ENCODE measurements at places on chromosomes 11 and 22. TPM values are rescaled to one million over a fixed set of nuclear protein-coding genes. Genes with fewer than 3 reads are reported as not detected.

Gene BLID
- total RNA-seq: 24.6 TPM

Gene BSX
- total RNA-seq: not detected

DNA sequence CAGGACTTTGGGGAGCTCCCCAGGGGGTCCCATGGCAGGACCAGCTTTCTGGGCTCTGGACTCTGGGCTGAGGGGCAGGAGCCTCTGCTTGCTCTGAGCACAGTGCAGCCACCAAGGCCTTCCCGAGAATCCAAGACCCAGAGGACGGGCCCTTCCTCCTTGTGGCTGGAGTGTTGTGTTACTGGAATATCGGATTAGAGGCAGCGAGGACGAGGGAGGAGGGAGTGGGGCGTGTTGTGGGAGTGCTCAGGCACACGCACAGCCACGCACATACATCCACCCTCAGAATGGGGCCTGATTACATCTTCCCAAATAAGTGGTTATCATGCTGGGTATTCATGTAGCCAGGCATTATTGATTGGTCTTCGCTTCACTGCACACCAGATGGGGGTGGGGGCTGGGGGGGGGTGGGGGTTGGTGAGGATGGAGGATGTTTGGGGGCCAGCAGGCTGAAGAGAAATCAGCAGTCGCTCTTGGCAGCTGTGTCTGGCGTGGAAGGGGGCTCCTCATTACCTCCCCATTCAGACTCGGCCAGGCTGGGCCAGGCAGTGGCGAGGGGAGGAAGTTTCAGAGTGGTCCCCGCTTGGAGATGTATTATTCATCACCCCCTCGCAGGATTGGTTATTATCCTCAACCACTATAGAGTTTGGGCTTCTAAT lies 120.9 kb downstream of the ST3GAL4 start:
- H3K27me3 ChIP-seq: no peaks in the 10 kb centered on the region
- DNase-seq: no peak
- no peak overlapping the region for H3K27ac ChIP-seq
- H3K4me1 ChIP-seq: no peaks in the 10 kb centered on the region

GRCh38 chr11:77127235-77127911 lies 673 bp upstream of the MYO7A start:
- peaks cover 38% of the 10 kb centered on the region for H3K4me1 ChIP-seq
- H3K36me3 ChIP-seq: no peaks in the 10 kb centered on the region
- no peaks in the 10 kb centered on the region for H3K27me3 ChIP-seq
- no peak for DNase-seq
- peak overlapping the region; percentile 76 for H3K4me3 ChIP-seq

- no peak overlapping the region for H3K4me3 ChIP-seq
- H3K27me3 ChIP-seq: no peaks in the 10 kb centered on the region
- H3K27ac ChIP-seq: no peak overlapping the region
These were observed 45.4 kb downstream of the PIK3C2A start for GRCh38 chr11:17162376-17162775.

DNA sequence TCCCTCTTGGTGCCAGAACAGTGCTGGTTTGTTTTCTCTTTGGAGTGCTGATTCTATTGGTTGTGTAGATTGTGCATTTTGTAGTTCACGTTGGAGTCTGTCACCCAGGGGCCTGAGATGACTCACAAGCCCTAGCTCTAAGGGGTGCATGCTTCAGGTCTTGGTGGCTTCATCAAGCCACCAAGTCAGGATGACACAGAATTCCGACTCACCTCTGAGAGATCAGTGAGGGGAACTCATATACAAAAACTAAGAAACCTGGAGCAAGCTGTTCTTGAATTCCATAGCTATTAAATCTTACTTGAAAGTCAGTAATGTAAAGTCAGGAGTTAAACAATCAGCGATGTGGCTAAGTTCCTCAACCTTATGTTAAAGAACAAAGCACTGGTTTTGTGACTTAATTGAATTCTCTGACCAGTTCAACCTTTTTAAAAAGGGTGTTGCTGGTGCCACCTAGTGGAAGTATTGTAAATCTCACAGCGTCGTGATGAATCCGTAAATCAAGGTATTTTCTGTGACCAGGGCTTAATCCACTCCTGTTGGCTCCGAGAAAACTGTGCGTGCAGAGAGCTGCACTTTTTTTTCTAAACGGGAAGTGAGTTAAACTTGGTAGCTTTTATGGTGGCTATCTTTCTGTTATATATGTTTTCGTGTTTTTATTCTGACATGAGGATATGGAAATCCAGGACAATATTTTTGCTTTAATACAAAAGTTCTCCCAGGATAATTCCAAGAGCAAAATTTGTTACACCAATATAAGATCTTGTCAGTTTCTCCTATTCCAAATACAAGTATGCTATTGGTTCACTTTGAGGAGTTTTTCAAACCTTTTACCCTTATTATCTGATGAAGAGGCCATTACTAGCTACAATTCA lies 14.6 kb downstream of the MMP13 start:
- no peaks in the 10 kb centered on the region for H3K4me1 ChIP-seq
- no peak for DNase-seq
- no peaks in the 10 kb centered on the region for H3K27me3 ChIP-seq
- no peaks in the 10 kb centered on the region for H3K36me3 ChIP-seq

Gene LUZP2
- 0.41 TPM for total RNA-seq

DNA sequence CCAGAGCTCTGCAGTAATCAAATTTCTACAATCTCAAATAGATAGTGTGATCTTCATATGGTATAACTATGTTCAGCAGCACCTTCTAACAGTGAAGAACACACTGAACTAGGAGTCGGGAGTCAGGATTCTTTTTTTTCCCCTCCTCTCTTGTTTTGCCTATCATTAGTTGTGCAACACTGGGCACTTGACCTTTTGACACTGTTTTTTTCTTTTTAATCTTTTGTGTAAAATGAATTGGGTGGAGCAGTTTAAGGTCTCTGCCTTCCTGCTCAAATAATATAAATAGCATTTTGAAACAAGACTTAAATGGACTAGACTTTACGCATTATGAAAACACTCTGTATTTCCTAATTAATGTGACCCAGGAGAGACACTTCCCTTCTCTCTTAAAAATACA lies 39.7 kb downstream of the CTSC start:
- H3K27me3 ChIP-seq: no peaks in the 10 kb centered on the region
- H3K4me3 ChIP-seq: no peak overlapping the region
- no peaks in the 10 kb centered on the region for H3K36me3 ChIP-seq
- no peak for DNase-seq
- H3K27ac ChIP-seq: no peak overlapping the region
- H3K4me1 ChIP-seq: no peaks in the 10 kb centered on the region

DNA sequence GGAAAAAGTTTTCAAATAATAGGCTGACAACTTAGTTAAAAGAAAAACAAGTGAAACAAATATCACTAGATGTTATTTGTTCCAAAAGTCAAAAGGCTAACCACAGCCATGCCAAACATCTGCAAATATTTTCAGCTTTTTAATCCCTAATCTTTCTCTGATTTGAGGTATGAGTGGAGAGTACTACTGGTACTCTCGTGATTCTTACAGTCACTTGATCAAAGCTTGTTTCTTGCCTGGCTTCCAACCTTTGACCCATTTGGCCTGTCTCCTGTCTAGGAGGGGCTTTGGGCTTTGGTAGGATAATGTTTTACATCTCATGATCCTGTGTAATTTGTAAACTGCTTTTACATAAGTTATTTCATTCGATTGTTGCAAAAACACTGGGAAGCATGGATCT lies 301.8 kb upstream of the SORL1-AS1 start:
- DNase-seq: no peak
- no peak overlapping the region for H3K4me3 ChIP-seq
- H3K27ac ChIP-seq: no peak overlapping the region
- peaks cover 15% of the 10 kb centered on the region for H3K4me1 ChIP-seq
- no peaks in the 10 kb centered on the region for H3K36me3 ChIP-seq

GRCh38 chr11:2077061-2077802 lies 62.0 kb downstream of the IGF2 start:
- no peak overlapping the region for H3K27ac ChIP-seq
- H3K4me3 ChIP-seq: no peak overlapping the region
- DNase-seq: no peak
- H3K27me3 ChIP-seq: no peaks in the 10 kb centered on the region
- H3K4me1 ChIP-seq: no peaks in the 10 kb centered on the region

GRCh38 chr11:120398132-120398531 lies 61.9 kb downstream of the ARHGEF12 start:
- no peaks in the 10 kb centered on the region for H3K36me3 ChIP-seq
- no peaks in the 10 kb centered on the region for H3K27me3 ChIP-seq
- H3K4me3 ChIP-seq: no peak overlapping the region
- peaks cover 26% of the 10 kb centered on the region for H3K4me1 ChIP-seq
- DNase-seq: no peak
- H3K27ac ChIP-seq: no peak overlapping the region

DNA sequence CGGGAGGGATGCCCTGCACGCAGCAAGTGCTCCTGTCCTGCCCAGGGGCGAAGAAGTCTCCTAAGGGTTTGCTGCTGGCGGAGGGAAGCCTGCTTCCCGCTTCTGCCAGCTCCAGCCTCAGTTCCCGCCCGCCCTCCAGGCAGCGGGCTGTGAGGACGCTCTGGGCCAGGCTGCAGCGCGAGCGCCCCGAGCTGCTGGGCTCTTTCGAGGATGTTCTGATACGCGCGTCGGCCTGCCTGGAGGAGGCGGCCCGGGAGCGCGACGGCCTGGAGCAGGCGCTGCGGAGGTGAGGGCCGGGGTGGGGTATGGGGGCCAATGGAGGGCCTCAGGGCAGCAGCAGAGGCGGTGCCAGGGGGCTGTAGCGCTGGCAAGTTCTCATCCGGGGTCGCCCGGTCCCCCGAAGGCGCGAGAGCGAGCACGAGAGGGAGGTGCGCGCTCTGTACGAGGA lies 2.2 kb downstream of the CRACR2B start:
- H3K4me3 ChIP-seq: peak overlapping the region; percentile 75
- peaks cover 6% of the 10 kb centered on the region for H3K27me3 ChIP-seq
- no peak for DNase-seq

DNA sequence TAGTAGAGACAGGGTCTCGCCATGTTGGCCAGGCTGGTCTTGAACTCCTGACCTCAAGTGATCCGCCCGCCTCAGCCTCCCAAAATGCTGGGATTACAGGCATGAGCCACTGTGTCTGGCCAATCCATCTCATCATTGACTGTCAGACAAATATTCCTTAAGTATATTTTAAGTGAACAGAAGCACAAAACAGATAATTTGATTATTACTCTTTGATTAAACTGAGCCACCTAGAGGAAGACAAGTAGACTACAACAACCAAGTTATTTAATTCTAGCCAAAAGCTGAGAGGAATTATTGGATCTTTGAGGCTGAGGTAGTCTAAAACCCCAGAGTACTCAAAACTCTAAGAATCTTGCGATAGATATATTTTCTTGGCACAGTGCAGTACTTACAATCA lies 1.2 kb downstream of the ACRV1 start:
- H3K27ac ChIP-seq: no peak overlapping the region
- DNase-seq: no peak
- H3K27me3 ChIP-seq: no peaks in the 10 kb centered on the region
- no peaks in the 10 kb centered on the region for H3K4me1 ChIP-seq
- no peaks in the 10 kb centered on the region for H3K36me3 ChIP-seq
- no peak overlapping the region for H3K4me3 ChIP-seq

GRCh38 chr11:94835594-94835927 lies 67.4 kb downstream of the AMOTL1 start:
- no peak for DNase-seq
- H3K36me3 ChIP-seq: peaks cover 4% of the 10 kb centered on the region
- no peaks in the 10 kb centered on the region for H3K27me3 ChIP-seq
- H3K4me1 ChIP-seq: peaks cover 9% of the 10 kb centered on the region
- H3K27ac ChIP-seq: peak overlapping the region; percentile 19

Gene TBX1
- total RNA-seq: 8.0 TPM

Gene TMEM191B
- total RNA-seq: not detected

DNA sequence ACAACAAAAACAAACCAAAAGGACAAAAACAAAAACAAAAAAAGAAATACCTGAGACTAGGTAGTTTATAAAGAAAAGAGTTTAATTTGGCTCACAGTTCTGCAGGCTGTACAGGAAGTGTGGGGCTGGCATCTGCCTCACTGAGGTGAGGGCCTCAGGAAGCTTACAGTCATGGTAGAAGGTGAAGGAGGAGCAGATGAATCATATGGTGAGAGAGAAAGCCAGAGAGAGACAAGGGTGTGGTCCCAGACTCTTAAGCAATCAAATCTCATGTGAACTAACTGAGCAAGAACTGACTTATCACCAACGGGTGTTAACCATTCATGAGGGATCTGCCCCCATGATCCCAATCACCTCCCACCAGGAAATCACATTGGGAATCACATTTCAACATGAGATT lies 58.8 kb upstream of the ZBED5 start:
- H3K27ac ChIP-seq: no peak overlapping the region
- no peak overlapping the region for H3K4me3 ChIP-seq
- H3K36me3 ChIP-seq: no peaks in the 10 kb centered on the region
- DNase-seq: no peak

Gene TRIM51
- not detected for total RNA-seq

Gene NLRP6
- total RNA-seq: 6.6 TPM

DNA sequence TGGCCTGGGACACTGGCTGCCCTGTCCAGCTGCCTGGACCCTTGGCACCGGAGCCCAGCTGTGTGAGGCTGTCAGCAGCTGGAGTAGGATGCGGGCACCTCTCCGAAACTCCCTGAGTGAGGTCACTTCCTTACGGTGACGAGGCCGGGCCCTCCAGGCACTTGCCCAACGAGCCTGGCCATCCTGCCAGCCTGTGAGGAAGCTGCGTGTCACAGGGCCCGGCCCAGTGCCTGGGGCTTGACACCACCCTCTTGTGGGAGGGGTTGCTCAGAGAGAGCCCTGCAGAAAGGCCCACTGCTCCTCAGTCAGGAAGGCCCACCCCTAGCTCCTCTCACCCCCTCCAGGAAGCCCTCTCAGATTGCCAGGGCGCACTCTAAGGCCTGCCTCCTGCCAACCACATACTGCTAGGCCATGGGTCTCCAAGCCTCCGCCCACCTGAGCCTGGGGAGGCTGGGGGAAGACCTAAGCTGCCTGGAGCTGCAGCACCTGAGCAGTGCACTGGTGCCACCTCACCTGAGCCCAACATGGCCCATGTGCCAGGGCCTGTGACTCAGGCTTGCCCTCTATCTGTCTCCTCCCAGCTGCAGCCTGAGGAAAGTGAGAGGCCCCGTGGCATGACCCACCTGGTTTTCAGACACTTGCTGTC lies 4.3 kb upstream of the PHLDA2 start:
- peak overlapping the region; percentile 31 for H3K4me3 ChIP-seq
- H3K27ac ChIP-seq: peak overlapping the region; percentile 66
- H3K27me3 ChIP-seq: no peaks in the 10 kb centered on the region
- no peaks in the 10 kb centered on the region for H3K36me3 ChIP-seq
- DNase-seq: peak; percentile 65
